ENCODE measurements at places on chromosomes 12 and 14.

GRCh38 chr12:64170024-64170423 is 52.1 kb downstream of the KICS2 start:
- no peak for DNase-seq

DNA sequence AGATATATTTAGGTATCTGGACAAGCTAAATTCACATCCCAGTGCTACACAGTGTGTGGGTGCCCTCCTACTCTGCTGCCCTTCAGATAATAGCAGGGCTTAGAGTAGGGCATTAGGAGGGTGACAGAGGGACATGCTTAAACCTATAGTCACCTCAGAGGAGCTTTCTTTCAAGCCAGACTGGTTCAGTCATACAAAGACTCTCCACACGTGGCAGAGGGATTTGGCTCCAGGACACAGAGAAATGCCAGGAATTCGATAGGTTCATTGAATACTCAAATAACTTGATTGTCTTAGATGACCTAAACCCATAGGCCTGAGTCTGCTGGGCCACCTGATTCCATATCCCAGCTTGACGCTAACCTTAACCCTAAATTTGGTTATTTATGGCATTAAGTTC is 163.5 kb downstream of the TPH2 start:
- DNase-seq: no peak

- peak; percentile 35 for DNase-seq
Observed at GRCh38 chr12:122825773-122826724, 9.2 kb upstream of the HIP1R start.

DNA sequence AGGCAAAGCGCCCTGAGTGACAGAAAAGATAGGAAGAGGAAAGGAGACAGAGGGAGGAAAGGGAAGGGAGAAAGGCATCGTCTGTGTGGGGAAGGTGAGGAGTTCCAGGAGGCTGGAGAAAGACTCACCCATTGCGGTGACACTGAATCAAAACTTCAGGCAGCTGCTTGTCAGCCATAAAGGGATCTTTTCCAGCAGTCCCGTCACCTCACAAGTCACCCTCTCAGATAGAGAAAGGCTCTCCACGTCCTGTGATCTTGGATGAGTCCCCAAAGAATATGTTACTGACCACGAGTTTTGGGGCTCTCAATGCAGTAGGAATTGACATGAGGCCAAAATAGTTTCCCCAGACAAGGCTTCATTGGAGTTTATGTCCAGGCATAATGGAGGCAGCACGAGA is 9.8 kb upstream of the GMFB start:
- DNase-seq: no peak

DNA sequence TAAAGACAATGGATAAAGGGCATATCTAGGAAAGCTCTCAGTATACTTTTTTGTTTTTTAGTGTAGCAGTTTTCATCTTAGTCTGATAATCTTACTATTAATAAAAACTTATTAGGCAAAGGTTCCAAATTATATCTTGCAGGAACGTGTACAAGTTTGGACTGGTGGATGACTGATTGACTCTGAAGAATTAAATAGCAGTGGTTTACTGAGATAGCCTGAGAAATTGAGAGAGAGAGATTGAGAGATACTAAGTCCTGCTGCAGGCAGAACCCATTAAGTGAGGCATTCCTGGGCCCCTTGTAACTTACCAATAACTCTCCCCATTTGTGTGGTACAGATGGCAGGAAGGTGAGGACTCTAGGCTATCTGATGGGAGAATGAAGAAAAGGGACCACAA is 80.2 kb upstream of the SLC38A2 start:
- DNase-seq: no peak

- DNase-seq: peak; percentile 34
Observed at GRCh38 chr14:75636100-75636692, 24.5 kb downstream of the ERG28 start.

- DNase-seq: no peak
Observed at GRCh38 chr14:93855737-93856136, 67.5 kb upstream of the PRIMA1 start.

DNA sequence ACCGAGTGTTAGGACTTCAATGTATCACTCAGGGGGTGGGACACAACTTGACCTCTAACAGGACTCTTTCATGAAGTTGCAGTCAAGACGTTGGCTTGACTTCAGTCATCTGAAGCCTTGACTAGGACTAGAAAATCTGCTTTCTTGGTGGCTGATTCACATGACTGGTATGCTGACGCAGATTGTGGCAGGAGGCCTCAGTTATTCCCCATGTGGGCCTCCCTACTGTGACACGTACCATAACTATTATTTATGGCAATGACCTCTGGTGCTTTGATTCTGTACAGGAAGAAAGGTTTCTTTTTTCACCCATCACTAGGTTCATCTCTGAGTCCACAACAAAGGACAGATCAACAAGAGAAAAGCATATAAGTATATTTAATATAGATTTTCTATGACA is 270.4 kb downstream of the NEDD1 start:
- DNase-seq: no peak

- DNase-seq: no peak
Observed at GRCh38 chr12:87425942-87426554, 603.2 kb downstream of the C12orf50 start.

DNA sequence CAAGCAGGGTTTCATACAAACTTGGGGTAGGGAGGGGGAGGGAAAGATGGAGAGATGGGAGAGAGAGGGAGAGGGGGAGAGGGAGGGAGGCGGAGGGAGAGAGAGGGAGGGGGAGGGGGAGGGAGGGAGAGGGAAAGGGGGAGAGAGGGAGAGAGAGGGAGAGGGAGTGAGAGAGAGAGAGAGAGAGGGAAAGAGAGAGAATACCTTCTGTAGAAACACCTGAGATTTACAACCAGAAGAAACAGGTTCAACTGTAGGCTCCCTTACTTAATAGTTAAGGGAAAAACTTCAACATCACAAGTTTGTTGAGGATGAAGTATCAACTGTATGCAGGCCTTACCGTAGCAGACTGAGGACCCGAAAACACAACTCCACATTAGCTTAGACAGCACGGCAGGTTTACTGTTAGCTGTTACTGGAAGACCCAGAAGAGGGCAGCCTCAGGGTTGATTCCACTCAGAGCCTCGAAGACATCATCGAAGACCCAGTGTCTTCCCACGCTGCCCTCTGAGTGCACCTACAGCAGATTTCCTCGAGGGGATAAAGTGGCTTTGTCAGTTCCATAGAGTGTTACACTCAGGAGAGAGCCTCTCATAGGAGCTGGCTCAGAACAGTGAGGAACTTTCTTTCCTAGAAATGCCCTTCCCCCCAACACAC is 72.4 kb downstream of the NT5DC3 start:
- no peak for DNase-seq

DNA sequence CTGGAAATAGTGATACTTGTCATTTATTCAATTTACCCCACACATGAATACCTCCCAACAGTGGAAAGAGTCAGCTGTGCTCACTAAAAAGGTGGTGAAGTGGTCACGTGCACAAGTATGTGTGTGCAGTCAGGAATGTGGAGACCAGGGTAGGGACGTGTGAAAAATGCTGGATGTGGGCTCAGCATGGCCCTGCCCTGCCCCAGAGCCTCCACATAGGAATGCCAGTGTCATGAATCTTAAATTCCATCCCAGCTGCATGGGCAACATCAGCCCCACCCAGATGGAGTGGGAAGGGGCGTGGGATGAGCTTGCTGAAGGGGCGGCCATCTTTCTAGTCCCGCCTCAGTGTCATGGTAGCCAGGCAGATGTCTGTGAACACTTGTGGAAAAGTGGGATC is 87.7 kb downstream of the C12orf75 start:
- DNase-seq: no peak

All from head of caudate nucleus (tissue), 42 donors.